Sigmoid colon (tissue), 7 donors: ENCODE measurements at places on chromosomes 5 and 9. TPM values are rescaled to one million over a fixed set of nuclear protein-coding genes. Genes with fewer than 3 reads are reported as not detected.

Gene EGFL7
- 27.6 TPM for polyA plus RNA-seq

Gene EIF4E1B
- not detected for polyA plus RNA-seq

Gene FBXW11
- polyA plus RNA-seq: 15.6 TPM

Gene FBXW2
- polyA plus RNA-seq: 16.6 TPM

Gene FGFR4
- polyA plus RNA-seq: 4.9 TPM

Gene FOXI1
- polyA plus RNA-seq: not detected

Gene TEX48
- polyA plus RNA-seq: not detected

Gene PCDHB7
- polyA plus RNA-seq: not detected

Gene ZBED3
- polyA plus RNA-seq: 2.1 TPM

Gene SPATA31A3
- polyA plus RNA-seq: not detected
